EH (cell line): ENCODE measurements at places on chromosomes 4 and X.

GRCh38 chr4:182242787-182243186, 415 bp upstream of the TENM3 start:
- DNase-seq = peak; percentile 71

GRCh38 chr4:112343330-112344080, 46.3 kb downstream of the ALPK1 start:
- no peak for DNase-seq

GRCh38 chr4:184653650-184654049, 4.1 kb downstream of the PRIMPOL start:
- peak; percentile 94 for DNase-seq

- DNase-seq = no peak
Measured at GRCh38 chr4:74097631-74098426, 1.2 kb downstream of the CXCL2 start.

GRCh38 chr4:40837094-40837870, 87.5 kb downstream of the NSUN7 start:
- peak; percentile 3 for DNase-seq

GRCh38 chrX:72142094-72142793, 10.5 kb upstream of the RTL5 start:
- no peak for DNase-seq

DNA sequence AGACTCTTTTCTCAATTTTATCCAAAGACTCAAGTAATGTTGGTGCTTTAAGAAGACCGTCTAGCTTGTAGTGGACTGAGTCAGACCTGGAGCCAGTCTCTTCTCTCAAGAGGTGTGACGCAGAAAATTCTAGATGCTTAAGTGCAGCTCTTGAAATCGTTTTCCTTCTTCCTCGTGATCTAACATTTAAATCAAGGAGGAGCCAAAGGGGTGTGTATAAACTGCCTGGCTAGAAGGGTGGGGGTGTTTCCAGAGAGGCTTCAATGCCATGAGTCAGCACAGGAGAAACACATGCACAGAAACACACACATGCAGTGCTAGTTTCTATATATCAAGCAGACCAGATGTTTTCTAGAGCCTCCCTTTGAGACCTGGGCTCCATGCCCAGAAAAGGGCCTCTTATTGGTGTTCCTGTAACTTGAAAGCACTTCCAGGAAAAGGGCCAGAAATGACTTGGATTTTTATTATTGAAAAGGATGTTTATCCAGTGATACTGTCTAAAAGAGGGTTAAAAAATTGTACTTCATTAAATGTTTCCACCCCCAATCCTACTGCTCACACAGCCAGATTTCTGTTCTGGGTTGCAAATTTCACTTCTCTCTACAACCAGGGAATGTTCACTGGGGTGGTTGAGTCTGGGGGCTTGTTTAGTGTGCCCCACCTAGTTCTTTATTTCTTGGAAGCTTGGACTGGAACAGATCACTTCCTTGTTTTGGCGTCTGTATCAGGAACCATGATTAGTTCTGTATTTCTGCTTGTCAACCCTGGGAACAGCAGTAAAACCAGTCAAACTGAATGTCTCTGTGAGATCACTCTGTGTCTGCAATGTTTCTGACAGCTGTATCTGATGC, at the start of gene CLIC2:
TSS of gene CLIC2 (minus strand) at position 129 of the 851 bp plus-strand sequence. CDS start 187 bp downstream, outside the sequence.
- DNase-seq = peak; percentile 27

- DNase-seq = no peak
Measured at GRCh38 chr4:86565651-86566050, 28.5 kb upstream of the PTPN13 start.

- DNase-seq = no peak
Measured at GRCh38 chr4:9870165-9870790, 88.8 kb downstream of the DRD5 start.

DNA sequence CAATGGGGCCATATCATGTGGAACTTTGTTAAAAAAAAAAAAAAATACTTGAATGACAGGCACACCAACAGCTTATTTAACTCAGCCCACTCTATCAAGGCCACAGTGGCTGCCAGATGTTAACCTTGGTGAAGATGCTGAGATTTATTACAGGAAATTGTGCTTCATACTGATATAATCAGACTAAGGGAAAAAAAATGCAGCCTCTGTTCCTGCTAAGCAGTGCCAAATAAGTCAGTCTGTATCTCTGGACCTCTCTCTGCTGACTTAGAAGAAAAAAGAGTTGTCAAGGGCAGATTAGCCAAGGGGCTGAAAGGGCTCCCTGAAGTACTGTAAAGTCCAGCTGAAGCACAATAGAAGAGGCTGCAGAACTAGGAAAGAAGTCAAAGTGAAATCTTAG, 677.7 kb upstream of the HTR2C start:
- DNase-seq = no peak

DNA sequence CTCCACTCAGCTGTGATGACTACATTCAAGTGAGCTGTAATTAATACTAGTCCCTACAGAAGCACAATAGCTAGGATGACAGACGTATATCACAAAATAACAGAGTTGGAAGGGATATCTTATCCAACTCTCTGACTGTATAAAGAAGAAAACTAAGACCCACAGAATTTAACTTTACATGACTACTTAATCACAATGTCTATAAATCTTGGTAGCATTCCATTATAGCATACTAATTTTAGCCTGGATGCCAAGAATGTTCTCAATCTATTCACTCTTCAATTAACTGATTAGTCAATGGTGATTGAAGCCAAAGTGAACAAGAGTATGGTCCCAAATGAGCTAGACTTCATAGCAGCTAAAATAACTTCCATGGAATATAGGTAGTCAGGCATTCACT, 31.2 kb downstream of the RPS6KA6 start:
- DNase-seq = peak; percentile 39

DNA sequence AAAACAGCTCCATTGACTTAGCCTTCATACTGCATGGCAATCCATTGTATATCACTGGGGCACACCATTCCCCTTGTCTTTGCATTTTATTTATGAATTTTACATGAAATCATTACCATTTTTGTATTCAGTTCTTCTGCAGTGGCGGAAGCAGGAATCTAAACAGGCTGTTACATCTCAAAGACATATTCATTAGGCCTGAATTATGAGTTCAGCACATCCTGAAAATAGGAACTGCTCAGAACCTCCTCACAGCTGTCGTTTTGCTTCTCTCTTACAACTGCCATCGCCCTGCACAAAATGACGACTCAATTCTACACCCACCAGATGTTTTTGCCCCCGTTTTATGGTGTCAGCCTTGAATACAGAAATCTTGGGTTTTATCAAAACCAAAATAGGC, 474.4 kb upstream of the MAGEB18 start:
- no peak for DNase-seq

DNA sequence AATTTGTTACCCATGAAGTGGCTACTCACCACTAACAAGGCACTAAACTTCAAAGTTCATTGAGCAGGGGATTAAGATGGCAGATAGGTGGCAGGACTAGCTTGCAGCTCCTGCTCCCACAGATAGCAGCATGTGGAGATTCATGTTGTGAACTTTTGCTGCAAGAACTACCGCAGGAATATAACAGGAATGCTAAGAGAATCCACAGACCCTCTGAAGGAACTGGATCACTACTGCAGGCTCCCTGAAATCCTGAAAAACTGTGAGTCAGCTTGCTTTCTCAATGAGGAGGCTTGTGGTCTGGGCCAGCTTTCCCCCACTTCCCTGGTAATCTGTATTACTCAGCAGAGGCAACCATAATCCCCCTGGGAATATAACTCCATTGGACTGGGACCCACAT, 118.5 kb upstream of the VCX2 start:
- no peak for DNase-seq

DNA sequence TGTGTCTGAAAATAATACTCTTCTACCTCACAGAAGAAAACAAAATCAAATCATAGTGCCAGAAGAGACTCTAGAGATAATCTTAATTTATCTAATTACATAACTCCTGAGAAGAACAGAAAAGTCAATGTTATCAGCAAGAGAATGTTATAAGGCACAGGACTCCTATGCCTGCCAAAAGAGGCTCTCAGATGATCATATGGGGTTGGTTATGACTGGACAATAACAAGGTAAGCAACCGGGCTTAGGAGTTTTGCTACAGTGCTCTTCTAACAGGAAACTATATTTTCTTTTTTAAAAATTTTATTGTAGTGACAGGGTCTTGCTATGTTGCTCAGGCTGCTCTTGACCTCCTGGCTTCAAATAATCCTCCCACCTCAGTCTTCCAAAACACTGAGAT, 3.5 kb upstream of the C4orf17 start:
- no peak for DNase-seq

- DNase-seq = no peak
Measured at GRCh38 chr4:123209436-123209835, 187.2 kb upstream of the SPRY1 start.

GRCh38 chr4:100146756-100147155, 43.5 kb downstream of the DDIT4L start:
- peak; percentile 2 for DNase-seq

DNA sequence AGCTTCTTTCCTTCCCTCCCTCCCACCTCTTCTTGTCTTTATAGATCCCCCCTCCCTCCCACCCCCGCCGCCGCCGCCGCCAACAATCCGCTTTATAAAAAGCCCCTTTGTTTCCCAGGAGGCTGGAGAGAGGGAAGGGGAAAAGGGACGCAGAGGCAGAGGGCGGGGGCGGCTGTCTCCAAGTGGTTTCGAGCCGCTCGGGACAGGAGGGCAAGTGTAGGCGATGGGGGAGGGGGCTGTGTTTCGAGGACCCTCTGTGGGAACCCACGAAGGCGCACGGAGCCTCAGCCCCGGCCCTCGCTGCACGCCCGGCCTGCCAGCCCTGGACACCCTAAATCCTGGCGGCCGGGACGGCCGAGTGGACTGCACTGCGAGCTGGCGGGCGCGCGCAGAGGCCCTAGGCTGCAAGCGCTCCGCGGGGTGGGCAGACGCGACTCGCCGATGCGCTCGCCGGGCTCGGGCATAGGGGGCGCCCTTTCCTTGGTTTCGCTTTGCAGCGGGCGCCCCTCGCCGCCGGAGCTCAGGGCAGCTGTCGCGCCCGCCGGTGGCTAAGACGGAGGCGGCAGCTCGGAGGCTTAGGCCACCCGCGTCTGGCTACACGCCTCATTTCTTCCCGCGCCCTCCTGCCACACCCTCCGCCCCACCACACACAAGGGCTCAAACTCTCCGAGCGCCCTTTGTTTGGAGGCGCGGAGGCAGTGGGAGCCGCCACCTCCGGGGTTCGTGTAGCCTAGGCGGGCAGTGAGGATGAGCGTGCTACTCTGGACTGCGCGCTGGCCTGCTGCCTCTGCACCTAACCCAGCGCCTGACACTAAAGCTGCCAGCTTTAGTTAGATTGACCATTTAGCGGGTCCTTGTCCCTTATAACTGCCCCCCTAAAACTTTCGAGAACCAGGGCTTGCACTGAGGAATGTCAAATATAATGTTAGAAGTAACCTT, 2.2 kb downstream of the MAMLD1 start:
- peak; percentile 63 for DNase-seq

GRCh38 chrX:57121816-57122215, 468 bp upstream of the SPIN2B start:
- no peak for DNase-seq

- DNase-seq = peak; percentile 72
Measured at GRCh38 chr4:73718375-73719373, 21.7 kb upstream of the CXCL8 start.

DNA sequence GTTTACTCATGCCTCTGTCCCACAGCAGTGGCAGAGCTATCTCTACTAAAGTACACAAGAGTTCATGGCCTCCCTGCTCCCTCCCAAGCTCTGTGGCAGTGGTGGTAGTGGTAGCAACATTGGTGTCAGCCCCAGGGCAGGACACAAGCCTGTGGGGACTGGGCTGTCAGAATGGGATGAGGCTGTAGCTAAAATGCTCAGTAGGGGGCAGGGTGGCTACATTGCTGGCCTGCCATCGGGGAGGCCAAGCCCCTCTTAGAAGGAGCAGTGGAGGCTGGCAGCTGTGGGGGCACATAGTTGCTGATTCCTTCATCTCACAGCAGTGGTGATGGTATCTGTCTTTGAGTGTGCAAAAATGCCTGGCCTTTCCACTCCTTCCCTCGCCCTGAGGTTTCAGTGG, 461.7 kb downstream of the PCDH18 start:
- DNase-seq = peak; percentile 1

GRCh38 chrX:2261831-2262667, 238.7 kb downstream of the DHRSX start:
- no peak for DNase-seq

DNA sequence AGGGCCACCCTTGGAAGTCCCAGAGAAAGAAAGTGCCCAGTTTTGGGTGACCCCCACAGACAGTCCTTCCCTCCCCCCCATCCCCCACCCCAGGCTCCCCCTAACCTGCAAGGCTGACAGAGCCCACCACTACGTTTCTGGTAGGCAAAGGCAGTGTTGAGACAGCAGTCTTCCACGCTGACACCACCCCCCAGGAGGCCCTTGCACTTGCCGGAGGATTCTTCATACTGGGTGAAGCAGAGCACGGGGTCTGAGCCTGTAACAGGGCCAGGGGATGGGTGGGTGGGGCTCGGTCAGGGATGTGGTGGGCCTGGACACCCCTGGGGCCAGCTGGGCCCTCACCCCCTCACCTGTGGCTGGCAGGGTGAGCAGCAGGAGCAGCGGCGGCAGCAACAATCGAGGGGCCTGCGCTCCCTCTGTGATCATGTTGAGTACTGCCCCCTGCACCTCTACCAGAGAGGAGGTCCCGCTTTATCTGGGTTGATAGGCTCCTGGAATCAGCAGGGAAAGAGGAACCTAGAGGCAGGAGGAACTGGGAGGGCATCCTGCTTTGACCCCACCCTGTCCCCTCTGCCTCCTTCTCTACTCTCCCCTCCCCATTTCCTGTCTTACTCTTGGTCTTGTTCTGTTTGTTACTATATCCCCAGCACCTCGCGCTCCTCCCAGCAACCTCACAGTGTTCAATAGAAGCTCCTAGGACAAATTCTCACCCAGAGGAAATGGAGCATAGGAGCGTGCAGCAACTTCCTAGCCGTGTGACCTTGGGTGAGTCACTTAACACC, at the start of gene CFP:
TSS of gene CFP (minus strand) at position 512 of the 782 bp plus-strand sequence. CDS start at position 426, 86 bp downstream.
- no peak for DNase-seq

DNA sequence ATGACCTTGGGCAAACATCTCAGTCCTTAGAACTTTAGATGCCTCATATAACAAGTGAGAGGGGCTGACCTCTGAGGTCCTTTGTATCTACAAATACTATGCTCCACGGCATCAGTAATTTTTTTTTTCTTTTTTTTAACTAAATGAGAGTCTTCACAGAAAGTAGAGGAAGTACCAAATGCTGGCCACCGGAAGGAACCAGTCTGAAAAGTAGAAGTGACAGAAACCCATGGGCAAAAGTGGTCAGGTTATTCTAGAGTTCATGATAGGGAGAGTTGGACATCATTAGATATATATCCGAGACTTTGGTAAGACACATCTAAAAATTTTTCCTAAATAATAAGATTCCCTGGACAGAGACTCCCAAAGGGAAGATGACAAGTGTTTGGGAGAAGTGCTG, 53.7 kb downstream of the COQ2 start:
- DNase-seq = no peak

GRCh38 chrX:136209016-136209738, 42.0 kb downstream of the MAP7D3 start:
- DNase-seq = peak; percentile 60

DNA sequence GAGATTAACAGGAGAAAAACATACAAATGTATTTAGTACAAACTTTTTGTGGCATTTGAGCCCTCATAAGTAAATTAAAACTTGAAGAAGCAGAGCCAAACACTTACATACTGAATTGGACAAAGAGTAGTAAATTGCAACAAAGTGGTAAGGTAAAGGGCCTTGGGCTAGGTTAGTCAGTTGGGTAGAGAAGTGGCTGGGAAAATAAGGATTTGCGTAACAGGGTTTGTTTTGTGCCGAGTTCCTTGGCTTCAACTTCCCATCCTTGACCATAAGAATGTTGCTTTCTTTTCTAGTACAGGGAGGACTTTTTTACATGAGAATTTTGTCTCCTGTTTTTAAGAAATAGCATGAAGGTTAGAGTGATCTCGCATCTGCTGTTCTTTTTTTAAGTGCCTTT, 33.3 kb upstream of the DSPP start:
- DNase-seq = peak; percentile 27
